CD4-positive, alpha-beta memory T cell (primary cell): ENCODE measurements at places on chromosomes 6 and 20.
A peak's percentile ranks its signal among the peaks of the same experiment; 100 is the strongest.

DNA sequence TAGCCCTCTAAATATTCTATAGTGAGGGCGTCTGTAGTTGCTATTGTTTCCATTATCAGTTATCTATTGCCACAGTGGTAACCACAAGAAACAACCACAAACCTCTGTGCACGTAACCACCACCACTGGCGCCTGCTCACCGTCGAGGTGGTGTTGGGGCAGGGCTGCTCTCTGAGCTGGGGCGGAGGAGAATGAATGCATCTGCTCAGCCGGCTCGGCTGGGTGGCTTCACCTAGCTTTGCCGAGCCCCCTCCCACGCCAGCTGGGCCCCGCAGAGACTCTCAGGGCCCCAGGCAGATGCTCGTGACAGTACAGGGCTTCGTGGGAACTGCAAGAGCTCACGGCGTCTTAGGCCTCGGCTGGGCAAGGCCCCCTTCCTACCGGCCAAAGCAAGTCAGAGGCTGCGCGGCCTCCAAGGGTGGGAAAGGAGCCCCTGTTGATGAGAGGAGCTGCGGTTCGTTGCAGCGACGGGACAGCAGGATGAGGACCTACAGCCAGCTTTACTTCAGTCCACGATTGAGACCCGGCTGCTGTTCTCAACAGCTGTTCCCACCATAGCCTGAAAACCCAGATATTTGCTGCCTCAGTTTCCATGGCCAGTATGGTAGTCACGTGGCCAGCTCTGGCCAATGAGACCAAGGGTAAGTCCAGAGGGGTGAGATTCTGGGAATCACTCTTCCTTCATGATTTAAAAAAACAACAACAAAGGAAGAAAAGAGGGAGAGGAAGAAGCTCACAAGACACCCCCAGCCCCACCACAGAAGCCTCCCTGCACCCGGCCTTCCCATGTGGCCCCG, 120.2 kb upstream of the AFDN start:
- peak; percentile 67 for DNase-seq

DNA sequence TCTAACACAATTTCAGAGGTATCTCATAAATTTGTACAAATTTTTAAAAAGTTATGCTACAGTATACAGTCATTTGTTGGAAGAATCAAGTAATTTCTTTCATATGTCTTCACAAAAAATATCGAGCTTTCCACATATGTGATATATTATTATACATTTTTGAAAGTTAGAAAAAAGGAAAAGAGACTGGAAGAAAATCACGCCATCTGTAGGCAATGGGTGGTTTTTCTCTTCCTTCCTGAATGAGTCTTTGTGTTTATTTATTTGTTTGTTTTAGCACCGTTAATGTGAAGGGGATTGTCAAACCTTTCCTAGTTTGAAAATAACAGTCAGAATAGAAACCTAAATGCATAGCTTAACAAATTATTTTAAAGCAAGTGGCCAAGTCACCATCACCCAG, 130.6 kb downstream of the SYNDIG1 start:
- no peak for DNase-seq

GRCh38 chr6:123769431-123769830, 34.2 kb upstream of the NKAIN2 start:
- DNase-seq = no peak

GRCh38 chr20:59123011-59123677, 40.5 kb upstream of the ZNF831 start:
- peak; percentile 85 for DNase-seq

DNA sequence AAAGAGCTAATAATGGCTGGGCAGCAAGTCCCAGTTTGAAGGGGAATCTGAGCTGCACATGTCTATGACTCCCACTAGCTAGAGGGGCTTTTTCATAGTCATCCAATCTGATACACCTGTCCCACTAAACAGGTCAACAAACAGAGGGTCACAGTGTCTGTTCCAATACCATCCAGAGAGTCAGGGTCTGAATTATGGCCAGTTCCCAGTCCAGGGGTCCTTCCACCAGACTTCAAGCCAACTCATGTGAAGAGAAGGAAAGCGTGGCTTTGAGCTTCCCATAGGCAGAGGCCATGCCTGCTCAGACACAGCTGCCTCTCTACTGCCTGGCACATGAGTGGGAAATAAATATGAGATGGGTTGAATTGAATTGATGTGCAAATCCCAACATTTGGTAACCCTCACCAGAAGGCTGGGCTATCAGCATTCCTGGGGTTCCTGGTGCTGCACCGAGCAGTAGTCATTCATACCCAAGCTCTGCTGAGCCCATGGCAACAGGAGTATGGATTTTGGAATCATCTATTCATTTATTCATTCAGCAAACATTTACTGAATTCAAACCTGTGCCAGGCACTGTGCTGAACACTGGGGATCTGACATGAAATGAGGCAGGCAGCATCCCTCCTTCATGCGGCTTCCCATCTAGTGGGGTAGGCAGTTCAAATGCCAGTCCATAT, 17.2 kb downstream of the TP53RK start:
- DNase-seq = no peak

- no peak for DNase-seq
These were observed 21.9 kb downstream of the CCN2 start for GRCh38 chr6:131929264-131929663.

DNA sequence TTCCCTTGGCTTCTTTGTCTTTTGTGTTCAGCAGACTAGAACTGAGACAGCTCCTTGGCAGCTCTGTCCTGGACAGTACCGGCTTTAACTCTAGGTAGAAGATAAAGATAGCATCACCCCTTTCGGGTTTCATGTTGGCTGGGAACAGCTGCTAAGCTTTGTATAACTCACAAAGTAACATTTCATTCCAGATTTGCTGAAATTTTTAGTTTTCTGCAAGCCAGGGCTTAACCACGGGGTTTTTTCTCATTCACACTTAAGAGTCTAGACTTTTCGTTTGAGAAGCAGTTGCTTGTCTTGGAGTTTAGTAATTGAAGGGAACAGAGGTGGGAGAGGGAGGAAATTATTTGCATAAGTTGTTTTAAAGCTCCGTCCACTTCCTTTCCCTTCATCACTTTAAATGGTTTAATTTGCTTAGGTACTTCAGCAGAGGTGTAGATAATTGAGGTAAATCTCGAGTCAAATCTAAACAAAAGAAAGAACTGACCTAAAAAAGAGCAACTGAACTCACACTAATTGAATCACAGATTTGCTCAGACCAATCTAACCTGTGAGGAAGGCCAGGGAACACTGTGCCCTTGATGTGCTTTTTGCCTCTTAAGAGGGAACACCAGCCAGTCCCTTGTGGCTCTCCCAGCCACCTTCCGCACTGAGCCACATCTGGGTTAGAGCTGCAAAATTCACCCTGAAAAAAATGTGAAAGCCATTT, 48.3 kb downstream of the RREB1 start:
- no peak for DNase-seq

DNA sequence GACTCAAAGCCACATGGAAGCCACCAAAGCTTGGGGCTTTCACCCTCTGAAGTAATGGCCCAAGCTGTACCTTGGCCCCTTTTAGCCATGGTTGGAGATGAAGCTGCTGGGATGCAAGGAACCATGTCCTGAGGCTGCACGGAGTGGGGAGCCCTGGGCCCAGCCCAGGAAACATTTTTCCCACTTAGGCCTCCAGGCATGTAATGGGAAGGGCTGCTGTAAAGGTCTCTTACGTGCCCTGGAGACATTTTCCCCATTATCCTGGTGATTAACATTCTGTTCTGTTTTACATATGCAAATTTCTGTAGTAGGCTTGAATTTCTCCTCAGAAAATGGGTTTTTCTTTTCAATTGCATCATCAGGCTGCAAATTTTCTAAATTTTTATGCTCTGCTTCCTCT, 558.2 kb downstream of the EYS start:
- no peak for DNase-seq

GRCh38 chr6:39836606-39837005, 44.4 kb downstream of the DAAM2 start:
- DNase-seq = no peak

GRCh38 chr6:13438126-13438525, 49.3 kb downstream of the GFOD1 start:
- no peak for DNase-seq

GRCh38 chr20:40274912-40275533, 414.0 kb downstream of the MAFB start:
- no peak for DNase-seq

DNA sequence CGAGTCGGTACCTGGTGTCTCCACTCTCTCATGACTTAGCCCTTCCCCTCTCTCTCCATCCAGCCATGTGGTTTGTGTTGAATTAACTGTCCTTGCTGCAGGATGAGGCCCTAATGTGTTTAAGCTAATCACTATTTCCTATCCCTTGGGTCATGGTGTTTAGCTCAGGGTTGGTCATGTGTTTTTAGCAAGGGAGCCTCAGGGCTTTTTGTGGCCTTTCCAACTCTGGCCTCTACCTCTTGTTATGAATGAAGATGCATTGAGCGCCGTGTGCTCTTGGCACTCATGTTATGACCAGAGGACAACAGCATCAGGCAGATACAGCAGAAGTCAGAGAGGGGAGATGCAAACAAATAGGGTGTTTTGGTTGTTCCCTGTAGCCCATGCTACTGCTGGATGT, 674.2 kb upstream of the FLRT3 start:
- no peak for DNase-seq

DNA sequence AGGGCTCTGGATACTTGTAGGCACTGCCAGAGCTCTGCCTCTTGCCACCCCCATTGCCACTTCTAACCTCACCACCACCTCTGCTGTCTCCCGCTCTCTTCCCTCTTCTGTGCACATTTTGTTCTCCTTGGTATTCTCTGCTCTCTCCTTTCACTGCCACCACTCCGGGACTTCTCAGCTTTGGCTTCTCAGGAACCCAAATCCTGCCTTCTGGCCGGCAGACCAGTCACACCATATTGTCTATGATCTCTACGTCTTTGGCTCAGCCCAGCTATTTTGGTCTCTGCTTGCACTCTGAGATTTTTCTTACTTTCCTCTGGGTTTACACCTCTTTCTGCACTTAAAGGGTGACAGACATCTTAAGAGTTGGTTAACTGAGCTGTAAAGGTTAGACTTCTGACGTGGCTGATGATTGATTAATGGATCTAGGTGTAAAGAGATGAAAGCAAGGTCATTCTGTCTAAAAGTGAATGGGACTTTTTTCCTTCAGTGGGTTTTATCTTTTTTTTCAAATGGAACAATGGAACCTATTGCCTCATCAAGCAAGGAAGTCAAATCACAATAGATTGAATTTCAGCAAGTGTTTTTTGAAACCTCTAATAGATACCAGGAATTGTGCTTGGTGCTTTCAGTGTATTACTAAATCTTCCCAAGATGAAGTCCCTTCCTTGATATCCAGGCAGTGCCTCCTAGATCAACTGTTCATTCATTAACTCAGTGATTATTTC, 13.8 kb downstream of the MMP24 start:
- no peak for DNase-seq

- no peak for DNase-seq
These were observed 53.7 kb downstream of the NUDT3 start for GRCh38 chr6:34338811-34339210.

DNA sequence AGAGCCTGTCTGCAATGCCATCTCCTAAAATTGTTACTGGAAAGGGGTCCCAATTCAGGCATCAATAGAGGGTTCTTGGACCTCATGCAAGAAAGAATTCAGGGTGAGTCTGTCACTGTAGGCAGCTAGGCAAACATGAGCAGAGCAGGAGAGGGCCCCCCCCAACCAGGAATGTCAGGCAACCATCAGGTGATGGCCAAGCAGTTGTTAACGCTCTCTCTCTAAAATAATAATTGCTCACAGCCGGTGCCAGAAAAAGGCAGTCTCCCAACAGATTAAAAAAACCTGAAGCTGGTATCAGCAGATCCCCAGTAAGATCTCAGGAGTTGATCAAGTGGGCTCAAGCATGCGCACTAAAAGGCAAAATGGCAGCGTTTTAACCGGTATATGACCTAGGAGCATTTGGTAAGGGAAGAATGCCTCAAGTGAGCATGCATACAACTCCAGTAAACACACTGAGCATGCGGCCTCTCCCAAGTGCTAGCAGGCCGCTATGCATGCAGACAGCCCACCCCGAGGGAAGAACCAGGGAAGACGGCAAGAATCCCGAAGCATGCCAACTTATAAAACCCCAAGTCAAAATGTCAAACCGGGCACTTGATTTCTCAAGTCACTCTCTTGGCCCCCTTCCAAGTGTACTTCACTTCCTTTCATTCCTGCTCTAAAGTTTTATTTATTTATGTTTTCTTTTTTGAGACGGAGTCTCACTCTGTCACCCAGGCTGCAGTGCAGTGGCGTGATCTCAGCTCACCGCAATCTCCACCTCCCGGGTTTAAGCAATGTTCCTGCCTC, 44.0 kb upstream of the RNGTT start:
- DNase-seq = no peak

DNA sequence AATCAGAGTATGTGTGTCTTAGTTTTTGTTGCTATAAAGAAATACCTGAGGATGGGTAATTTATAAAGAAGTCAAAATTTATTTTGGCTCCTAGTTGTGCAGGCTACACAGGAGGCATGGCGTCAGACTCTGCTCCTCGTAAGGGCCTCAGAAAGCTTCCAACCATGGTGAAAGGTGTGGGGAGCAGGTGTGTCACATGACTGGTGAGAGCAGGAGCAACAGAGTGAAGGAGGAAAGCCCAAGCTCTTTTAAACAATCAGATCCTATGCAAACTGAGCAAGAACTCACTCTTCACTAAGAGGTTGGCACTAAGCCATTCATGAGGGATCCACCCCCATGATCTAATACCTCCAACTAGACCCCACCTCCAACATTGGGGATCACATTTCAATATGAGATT, 1524.3 kb downstream of the HACE1 start:
- DNase-seq = no peak

GRCh38 chr6:107868867-107869611, 44.9 kb upstream of the SCML4 start:
- DNase-seq = no peak

DNA sequence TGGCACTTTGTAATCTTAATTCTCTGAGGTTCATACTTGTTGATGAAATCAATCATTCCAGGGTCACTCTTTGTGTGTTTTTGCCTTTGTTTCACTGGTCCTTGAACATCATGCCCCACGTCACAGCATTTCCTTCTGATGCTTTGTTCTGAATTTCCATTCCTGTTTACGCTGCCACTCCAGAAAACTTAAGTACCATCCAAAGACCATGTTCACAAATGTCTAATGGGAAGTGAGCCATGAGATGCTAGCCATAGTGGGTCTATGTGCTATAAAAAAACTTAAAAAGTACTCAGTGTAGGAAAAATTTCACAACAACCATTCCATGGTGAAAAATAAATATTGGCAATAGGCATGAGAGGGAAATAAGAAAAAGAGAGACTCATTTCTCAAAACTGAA, 232.0 kb downstream of the IBTK start:
- no peak for DNase-seq

DNA sequence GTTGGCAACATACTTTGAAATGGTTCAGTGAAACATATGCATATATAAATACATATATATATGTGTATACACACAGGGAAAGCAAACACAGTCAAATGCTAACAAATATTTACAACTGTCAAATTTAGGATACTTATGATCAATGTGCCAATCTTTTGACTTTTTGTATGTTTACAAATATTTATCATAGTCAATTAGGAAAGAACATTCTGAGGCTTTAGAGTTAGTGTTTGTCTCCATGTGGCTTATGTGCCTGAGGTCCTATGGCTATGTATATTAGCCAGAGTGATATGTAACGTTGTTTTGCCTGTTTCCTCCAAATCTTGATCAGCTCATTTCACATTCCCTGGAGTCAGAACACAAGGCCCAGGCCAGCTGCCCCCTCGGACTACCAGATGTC, 126.5 kb upstream of the MAN1A1 start:
- DNase-seq = no peak
